ENCODE measurements at places on chromosomes 11 and 22.
A peak's percentile ranks its signal among the peaks of the same experiment; 100 is the strongest.

DNA sequence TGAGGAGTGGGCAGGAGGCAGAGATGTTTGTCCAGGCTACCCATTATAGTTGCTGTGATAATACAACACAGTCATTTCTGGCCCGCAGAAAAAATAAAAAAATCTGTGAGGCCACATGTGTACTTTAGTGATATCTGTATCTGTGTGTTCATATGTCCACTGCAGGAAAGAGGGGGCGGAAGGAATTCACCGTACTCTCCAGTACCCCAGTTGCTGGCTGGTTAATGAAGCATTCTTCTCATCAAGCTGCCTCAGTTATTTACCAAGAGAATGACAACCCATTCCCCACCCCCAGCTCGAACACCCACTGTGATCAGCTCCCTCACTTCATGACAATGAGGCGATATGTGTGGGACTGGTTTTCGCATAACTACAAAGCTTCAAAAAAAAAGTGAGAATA is 309.3 kb downstream of the SOX6 start:
- DNase-seq = no peak

- peak; percentile 83 for DNase-seq
These were observed 1.3 kb upstream of the HDAC10 start for GRCh38 chr22:50252082-50253045.

GRCh38 chr11:110447343-110447742 is 17.6 kb downstream of the FDX1 start:
- no peak for DNase-seq

GRCh38 chr11:117409511-117409910 is 81.9 kb downstream of the CEP164 start:
- no peak for DNase-seq

GRCh38 chr11:84894666-84895065 is 732.5 kb downstream of the DLG2 start:
- DNase-seq = no peak

DNA sequence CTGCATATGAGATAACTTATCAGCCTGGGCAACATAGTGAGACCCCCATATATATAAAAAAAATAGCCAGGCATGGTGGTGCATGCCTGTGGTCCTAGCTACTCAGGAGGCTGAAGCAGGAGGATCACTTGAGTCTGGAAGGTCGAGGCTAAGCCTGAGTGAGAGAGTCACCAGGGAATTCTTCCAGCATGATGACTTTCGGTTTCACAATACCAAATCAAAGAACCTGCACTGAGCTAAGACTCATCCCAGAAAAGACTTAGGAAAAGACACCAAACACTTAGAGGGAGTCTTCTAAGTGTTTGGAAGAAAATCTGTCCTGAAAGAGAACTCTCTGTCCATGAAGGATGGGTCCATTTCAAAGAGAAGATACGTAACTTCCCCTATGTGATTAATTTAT is 12.7 kb downstream of the STK33 start:
- DNase-seq = no peak

DNA sequence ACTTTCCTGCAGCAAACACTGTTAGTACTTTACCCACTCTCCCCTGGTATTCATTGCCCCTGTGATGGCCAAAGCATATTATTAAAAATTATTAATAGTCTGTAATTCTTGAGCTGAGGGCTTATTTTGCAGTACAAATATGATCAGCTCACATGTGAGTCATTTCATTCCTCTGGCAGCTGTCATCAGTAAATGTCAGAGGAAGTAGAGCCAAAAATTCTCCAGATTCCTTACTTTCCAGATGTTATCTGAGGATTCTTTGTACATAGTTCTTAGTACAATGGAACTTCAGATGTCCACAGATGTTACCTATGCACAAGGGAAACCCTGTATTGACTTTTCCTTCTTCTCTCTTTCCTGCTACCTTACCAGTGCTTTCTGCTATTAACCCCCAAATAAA is 12.5 kb downstream of the OR5B3 start:
- DNase-seq = no peak

DNA sequence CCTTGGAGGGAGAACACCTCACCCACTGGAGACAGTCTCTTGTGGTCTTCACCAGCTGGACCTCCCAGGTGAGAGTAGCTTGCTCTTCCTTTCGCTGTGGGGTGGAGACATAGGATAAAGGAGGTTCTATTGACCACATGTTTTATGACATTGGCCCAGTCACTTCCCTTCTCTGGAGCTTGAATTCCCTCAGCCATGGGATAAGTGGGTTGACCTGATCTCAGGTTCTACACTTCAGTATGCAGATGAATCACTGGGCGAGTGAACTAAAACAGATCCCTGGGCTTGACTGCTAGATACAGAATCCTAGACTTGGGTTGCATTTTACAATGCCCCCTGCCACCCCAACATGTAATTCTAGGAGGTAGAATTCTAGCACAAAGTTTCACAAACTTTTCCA is 54.8 kb upstream of the PRSS23 start:
- DNase-seq = no peak

- DNase-seq = peak; percentile 70
These were observed at the start of gene APOL1 for GRCh38 chr22:36252754-36253522. Gene APOL1 (plus strand): TSS chr22:36253133. CDS start chr22:36254956, 1,823 bp downstream.

DNA sequence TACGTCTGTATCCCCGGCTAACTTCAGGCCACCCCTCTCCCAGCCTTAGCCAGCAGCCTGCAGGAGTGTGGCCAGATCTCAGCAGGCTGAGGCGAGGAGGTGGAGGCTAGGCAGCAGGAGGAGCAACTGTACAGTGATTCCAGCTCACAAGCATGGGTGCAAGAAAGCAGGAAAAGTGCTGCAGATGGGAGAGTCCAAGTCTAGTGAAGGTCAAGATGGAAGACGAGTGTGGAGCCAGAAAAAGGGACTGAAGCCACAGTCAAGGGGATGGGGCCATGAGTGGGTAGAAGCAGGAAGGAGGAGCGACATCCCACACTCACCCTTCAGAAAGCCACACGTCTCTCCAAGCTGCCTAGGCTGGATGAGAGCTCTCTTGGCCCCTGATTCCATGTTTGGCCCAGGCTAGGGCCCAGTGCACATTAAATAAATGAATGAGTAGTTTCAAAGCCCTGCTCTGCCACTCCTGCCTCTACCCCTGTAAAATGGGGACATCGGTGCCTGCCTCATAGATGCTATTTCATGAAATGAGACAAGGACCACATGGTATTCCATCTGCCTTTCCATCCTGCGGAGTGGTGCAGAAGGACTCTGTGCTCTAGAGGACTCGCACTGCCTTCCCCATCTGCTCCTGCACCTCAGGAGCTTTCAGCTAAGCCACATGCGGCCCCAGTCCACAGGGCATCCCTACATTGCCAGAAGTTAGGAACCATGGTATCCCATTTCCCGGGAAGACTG is 2.9 kb downstream of the YDJC start:
- DNase-seq = no peak

DNA sequence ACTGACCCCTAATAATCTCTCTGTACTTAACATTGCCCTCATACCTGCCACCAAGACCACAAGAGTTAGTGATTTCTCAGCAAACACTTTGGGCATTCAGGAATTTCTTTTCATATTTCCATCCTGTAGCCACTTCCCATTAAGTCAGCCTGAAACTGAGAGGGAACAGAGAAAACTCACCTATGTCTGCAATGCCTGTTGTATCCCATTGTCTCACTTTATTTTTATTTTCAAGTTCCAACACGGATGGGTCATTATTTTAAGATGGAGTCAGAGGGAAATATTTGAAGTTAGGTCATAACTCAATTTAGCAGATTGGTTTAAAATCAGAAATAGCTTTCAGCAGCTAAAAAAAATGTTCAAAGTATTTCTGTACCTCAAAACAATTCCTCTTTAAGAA is 937.8 kb upstream of the CHORDC1 start:
- no peak for DNase-seq

GRCh38 chr11:10653946-10654810 is 39.4 kb downstream of the IRAG1 start:
- DNase-seq = peak; percentile 74

- no peak for DNase-seq
These were observed 3.9 kb downstream of the IFITM10 start for GRCh38 chr11:1746511-1746931.

DNA sequence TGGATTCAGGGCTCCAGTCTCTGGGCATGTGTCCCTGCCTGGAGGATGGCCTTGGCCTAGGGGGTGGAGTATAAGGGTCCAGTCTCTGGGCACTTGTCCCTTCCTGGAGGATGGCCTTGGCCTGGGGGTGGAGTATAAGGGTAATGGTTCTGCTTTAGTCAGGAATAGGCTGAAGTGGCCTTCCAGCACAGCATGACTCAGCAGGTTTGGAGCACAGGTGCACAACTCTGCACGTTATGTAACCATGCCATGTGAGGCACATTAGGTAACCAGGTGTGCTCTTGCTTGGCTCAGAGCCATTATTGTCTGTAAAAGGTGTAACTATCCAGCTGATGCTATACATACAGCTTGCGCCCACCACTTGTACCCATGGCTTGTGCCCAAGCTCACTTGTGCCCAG is 48.4 kb upstream of the POLD3 start:
- no peak for DNase-seq

GRCh38 chr22:29081517-29082236 is 8.8 kb downstream of the KREMEN1 start:
- DNase-seq = no peak

- DNase-seq = no peak
These were observed 488.6 kb downstream of the METTL15 start for GRCh38 chr11:28596816-28597215.

- peak; percentile 93 for DNase-seq
These were observed 36.9 kb downstream of the CNTF start for GRCh38 chr11:58659404-58659803.

- no peak for DNase-seq
These were observed 49.0 kb downstream of the CTSC start for GRCh38 chr11:88288560-88288959.

DNA sequence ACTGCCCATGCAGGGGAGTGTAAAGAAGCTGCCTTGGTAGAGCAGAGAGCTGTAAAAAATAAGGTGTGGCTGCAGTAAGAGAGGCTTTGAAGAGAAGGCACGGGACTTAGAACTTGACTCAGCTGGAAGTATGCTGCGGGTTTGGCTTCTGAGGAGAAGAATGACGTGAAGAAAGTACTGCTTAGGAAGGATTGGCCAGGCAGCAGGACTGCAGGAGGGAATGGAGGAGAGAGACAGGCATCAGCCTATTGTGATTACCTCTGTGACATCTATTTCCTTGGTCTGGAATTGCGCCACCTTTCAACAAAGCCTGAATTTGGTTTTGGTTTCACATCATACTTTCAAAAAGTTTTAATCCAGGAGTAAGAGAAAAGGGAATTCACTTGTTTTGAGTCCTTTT is 22.5 kb downstream of the PRRG4 start:
- DNase-seq = no peak

DNA sequence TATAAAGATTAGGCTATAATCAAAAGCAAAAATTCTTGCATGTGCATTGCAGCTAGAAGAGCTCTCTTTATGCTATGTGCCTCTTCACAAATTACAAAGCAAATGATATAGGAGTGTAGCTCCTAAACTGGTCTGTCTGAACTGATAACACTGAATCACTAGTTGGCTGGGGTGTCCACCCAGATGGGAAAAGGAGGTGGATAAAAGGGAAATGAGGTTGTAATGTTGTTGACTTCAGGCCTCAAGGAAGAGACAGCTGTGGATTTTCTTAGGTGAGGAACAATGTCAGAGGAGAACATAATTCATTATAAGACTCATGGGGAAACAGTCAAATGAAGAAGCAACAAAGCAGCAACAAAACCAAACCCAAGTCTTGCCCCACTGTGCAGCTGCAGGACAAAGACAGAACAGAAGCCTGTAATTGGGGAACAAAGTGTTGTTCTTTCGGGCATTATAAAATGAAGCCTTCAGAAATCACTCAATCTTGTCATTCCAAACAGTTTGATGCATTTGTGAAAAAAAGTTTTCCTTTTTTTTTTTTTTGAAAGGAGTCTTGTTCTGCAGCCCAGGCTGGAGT is 130.1 kb upstream of the DDI1 start:
- DNase-seq = no peak

GRCh38 chr11:35242412-35243242 is 103.7 kb downstream of the CD44 start:
- no peak for DNase-seq

GRCh38 chr11:111521135-111521534 is 6.6 kb downstream of the HOATZ start:
- no peak for DNase-seq

GRCh38 chr22:32686354-32686753 is 115.2 kb upstream of the TIMP3 start:
- DNase-seq = no peak

- peak; percentile 31 for DNase-seq
These were observed 30.8 kb upstream of the SORL1 start for GRCh38 chr11:121421149-121421901.

DNA sequence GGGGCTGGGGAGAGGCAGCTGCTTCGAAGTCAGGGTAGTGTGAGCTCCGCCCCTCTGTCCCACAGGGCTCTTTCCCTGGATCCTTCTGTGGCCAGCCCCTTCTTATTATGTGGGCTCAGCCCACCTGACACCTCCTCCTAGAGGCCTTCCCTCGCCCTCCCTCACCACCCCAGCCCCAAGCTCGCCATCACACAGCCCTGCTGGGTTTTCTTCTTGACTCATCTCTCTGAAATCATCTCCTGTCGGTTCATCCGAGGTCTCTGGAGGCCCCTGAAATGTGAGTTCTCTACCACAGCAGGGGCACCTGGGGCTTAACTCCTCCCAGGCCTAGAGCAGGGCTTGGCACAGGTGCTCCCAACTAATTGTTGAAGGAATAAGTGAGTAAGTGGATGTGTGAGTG is 65.2 kb downstream of the CACNA1I start:
- DNase-seq = no peak

GRCh38 chr11:12159351-12160099 is 49.1 kb downstream of the MICAL2 start:
- no peak for DNase-seq

GRCh38 chr22:25494774-25495173 is 69.7 kb upstream of the GRK3 start:
- no peak for DNase-seq

GRCh38 chr11:131474947-131475346 is 104.5 kb downstream of the NTM start:
- no peak for DNase-seq

DNA sequence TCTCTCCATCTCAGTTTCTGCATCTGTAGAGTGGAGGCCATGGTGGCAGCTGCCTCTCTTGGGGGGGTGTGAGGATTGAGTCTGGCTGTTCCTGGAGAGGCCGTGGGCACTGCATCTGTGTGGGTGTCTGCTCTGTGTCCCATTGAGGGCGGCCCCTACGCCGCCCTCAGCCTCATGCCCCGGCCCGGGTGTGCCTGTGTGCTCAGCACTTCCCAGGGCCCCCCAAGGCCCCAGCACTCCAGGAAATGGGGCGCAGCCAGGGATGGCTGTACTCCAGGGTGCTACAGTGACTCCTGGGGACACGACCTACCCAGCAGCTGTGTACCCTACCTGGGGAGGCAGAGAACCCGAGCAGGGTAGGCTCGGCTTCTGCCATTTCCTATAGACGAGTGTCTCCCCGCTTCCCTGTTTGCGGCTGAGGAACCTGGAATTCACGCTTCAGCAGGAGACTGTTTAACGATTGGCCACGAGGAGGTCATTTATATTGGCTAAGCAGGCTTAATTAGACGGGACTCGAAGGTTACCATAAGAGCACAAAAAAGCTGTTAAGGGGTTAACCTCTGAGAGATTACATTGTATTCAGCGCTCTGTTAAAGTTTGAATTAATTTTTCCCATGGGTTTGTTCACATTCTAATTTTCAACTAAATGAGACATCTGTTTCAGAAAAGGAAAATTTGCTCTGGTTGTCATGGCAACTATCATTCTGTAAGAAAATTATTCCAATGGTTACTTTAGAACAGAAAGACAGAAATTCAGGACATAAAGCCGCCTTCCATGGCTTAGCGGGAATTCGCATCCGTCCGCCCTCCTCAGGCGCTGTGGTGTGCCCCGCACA is 76.4 kb downstream of the MPPED1 start:
- DNase-seq = no peak

Measured in HT-29 (cell line).